ENCODE measurements at places on chromosomes 5 and 9.

DNA sequence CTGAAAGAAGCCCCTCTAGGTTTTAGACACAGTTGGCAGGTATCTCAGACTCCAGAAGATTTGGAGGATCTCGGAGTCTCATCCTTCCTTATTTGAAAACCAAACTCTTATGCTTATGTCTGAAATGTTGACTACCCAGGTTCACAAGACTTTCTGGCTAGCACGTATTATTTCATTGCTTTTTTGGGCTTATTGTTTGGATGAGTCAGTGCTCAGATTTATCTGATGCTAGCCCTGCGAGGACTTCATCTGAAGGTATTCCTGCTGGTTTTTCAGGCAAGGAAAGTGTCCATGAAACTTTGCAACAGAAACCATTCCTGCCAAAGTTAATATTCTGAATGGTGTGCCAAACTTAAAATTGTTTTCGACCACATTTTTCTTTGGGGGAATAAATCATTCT is 8.5 kb downstream of the OSTF1 start:
- DNase-seq, result no peak

DNA sequence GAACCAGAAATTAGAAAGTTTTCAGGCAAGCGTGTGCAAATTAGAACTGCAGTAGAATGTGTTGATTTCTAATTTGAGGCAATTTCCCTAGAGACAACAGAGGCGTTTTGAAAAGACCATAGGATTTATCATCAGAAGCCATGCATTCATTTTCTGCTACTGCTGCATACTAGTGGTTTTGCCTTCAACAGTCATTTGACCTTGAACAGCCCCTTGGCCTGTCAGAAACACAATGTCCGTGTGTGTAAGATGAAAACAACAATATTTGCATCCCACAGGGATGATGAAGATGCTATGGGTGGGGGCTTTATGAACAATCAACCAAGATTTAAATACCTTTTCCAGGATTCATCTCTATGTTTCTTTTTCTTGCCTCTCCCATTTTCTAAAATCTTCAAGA is 73.7 kb downstream of the PDE4D start:
- DNase-seq, result no peak

GRCh38 chr9:128098297-128099230 is 29.0 kb downstream of the PTGES2 start:
- DNase-seq, result peak; percentile 72

- DNase-seq, result no peak
These were observed 1.0 kb downstream of the NAIF1 start for GRCh38 chr9:128065907-128066712.

GRCh38 chr9:33318781-33319180 is 28.5 kb downstream of the NFX1 start:
- DNase-seq, result no peak

GRCh38 chr9:26551971-26552370 is 340.6 kb downstream of the CAAP1 start:
- no peak for DNase-seq

- peak; percentile 58 for DNase-seq
These were observed 4.1 kb downstream of the MRPS2 start for GRCh38 chr9:135504262-135505243.

- no peak for DNase-seq
These were observed 8.5 kb upstream of the SPEF2 start for GRCh38 chr5:35608881-35609779.

Measured in activated T-cell treated with anti-CD3 and anti-CD28 coated beads, Interleukin-2, amount 50 U/mL, for 72 hours (primary cell).